ENCODE measurements at places on chromosomes 3 and 15. TPM values are rescaled to one million over a fixed set of nuclear protein-coding genes. Genes with fewer than 3 reads are reported as not detected.

Gene RNU5B-1
- not detected for total RNA-seq

Gene TTLL13
- total RNA-seq, result 0.08 TPM

Gene PAQR9
- not detected for total RNA-seq

Gene CHRNA5
- 1.3 TPM for total RNA-seq

Gene OR5H15
- not detected for total RNA-seq

Gene CAPN3
- total RNA-seq, result 2.2 TPM

Gene TLR9
- not detected for total RNA-seq

Gene SPG21
- total RNA-seq, result 74.2 TPM

Gene WDR72
- total RNA-seq, result not detected

Gene LEKR1
- 0.24 TPM for total RNA-seq

Gene ACSBG1
- not detected for total RNA-seq

Gene GOLGA6L4
- 0.56 TPM for total RNA-seq

Gene IL5RA
- total RNA-seq, result not detected

Gene ANKRD63
- total RNA-seq, result not detected

Gene FETUB
- not detected for total RNA-seq

Gene CHL1
- total RNA-seq, result 0.39 TPM

Gene SH3GL3
- total RNA-seq, result 0.78 TPM

Gene DAZL
- total RNA-seq, result not detected

Gene NSUN3
- 6.3 TPM for total RNA-seq

Gene CCDC80
- total RNA-seq, result 48.7 TPM

Gene OXSR1
- 23.2 TPM for total RNA-seq

Gene PLSCR5
- total RNA-seq, result not detected

Gene FANCD2
- total RNA-seq, result 20.2 TPM

Gene TAGLN3
- not detected for total RNA-seq

Gene ATP8B4
- total RNA-seq, result 0.39 TPM

Gene RLBP1
- total RNA-seq, result not detected

All from epithelial cell of alveolus of lung (primary cell).